Frontal cortex (tissue), 4 donors: ENCODE measurements at places on chromosomes 1 and 21.

DNA sequence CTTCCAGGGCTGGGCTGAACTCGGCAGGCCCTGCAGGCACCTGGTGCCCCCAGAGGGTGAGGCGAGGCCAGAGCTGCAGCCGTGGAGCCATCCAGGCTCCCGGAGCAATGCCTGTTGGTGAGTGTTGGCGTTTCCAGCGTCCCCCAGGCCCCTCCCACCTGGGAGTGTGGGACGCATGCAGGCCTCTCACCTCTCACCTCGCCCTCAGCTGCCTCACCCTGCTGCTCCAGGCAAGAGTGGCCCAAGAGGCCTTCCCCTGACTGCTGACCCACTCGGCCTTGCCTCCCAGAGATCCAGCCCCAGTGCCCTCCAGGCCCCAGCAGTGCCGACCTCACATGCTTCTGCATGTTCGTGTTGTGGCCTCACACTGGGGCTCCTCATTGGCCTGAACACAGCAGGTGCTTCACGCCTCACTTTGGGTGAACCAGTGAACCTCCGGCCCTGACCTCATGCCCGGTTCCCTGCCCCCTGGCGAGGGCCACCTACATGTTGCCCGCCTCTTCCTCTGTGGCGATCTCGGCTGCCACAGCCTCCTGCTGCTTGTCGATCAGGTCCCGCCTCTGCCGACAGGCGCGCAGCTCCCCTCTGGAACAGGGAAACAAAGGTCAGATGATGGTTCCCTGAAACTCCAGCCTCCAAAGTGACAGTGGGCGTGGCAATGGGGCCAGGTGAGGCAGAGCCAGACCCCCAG, 17.0 kb downstream of the CFAP74 start:
- no peak for DNase-seq

GRCh38 chr1:3697810-3698209, 45.5 kb downstream of the TP73 start:
- no peak for DNase-seq

- DNase-seq: peak; percentile 49
Measured at GRCh38 chr1:41918450-41919043, at the start of gene HIVEP3. Gene HIVEP3, minus strand, starts transcription at chr1:41918922.

- DNase-seq: no peak
Measured at GRCh38 chr1:3459051-3459908, 4.8 kb downstream of the ARHGEF16 start.

- DNase-seq: no peak
Measured at GRCh38 chr1:109156916-109157385, 43.0 kb downstream of the ELAPOR1 start.

DNA sequence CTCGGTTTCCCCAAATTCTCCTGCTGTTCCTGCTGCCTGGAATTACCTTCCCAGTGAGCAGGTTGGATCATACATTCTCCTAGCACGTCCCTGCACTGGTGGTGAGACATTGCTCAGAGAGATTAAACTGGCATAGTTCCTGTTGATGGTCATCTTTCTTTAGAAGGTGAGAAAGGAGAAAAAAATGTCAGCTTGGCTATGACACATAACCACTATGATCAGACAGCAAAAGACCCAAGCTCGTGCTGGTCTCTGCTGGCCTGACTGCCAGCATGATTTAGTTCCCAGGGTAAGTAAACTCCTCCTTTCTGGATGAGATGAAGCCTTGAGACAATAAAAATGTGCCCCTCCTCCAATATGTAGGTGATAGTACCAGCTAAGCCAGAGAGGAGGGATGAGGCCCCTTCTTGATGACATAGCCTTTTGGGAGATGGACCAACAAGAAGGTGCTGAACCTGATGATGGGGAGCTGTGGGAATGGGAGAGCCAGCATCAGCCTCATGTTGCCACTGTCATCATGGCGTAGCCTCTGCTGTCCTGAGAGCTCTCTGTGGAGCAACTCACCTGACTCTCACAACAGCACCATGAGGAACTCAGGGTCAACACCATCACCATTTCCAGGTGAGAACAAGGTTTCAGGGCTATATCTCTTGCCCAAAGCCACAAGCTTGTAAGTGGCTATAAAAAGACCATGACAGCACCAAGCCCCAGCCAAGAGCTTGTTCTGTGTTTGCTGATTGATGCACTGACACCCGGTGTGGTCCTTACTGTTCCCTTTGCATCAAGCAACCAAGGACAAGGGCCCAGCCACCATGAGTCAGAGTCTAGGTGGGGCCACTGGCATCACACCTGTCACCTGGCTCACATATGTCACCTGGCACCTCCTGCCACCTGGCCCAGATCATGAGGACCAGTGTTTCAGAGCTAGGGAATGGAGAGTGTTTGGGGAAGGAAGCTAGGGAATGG, 200.0 kb downstream of the MATN1 start:
- no peak for DNase-seq

GRCh38 chr1:228784181-228784580, 48.9 kb downstream of the RHOU start:
- no peak for DNase-seq

DNA sequence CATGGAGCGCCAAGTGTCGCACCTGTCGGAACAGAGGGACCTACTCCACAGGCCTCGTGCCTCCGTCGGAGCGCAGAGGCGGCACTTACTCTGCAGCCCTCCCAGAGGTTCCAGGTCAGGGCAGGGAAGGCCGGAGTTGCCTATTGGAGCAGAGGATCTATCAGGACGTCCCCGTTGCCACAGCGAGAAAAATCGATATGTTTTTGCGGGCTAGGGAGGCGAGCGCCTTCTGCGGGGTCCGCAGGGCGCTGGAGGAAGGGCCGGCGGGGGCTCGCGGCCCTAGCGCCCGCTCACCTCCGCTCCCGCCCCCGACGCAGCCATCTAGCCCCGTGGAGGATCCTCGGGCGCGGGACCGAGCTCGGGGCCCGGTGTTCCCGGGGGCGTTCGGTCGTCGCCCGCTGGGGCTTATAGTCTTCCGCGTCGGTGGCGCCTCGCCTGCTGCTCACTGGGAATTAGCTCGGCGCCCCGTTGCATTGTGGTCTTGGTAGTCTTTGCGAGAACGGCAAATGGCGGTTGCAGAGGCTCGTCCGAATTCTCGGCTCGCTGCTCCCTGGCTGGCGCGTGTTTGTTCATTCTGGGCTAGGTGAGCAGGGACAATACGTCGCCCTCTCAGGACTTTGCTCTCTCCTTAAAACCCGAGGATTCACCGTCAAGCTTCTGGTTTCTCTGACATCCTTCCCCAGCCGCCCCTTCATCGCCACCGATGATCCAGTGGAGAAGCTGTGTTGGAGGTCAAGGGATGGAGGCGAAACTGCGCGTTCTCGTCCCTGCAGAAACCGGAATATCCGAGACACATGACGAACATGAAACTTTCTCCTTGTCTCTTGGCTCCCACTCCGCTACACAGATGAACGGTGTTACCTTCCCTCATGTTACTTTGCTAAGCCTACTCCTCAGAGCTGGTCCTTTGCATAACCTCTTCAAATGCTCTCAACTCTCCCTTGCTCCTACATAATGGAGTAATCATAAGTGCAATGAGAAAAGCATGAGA, at the start of gene JTB:
TSS of gene JTB (minus strand) at position 425 of the 991 bp plus-strand sequence. CDS start at position 3, 422 bp downstream.
- DNase-seq: peak; percentile 89

DNA sequence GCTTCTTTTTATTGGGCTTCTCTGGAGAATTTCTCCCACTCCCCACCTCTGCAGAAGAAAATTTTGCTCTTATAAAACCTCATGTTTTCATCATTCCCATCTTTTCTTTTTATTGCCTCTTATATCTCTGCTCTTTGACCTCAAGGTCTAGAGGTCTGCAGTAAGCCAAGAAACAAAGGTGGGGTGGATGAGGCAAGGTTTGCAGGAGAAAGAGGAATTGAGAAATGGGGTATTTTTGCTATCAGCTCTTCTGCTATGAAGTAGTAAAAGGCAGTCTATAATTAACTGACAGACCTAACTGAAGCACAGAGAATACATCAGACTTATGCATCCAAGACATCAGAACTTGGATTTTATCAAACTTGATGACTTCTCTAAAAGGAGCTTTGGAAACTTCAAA, 22.9 kb downstream of the SYT11 start:
- no peak for DNase-seq

DNA sequence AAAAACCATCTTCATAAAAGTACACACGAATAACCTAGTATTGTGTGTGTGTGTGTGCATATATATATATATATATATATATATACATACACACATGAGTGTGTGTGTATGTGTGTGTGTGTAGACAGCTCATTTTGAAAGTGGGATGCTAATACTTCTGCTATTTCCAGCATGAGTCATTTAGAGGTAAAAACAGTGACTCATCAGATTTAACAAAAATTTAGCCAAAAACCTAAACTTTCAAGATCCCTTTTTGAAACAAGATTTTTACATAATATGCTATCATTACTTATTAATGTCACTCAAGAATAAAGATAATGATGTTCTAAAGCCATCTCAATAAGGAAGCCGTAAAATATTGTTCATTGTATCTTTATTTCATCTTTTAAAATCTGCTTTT, 35.6 kb upstream of the ADGRL4 start:
- DNase-seq: no peak

DNA sequence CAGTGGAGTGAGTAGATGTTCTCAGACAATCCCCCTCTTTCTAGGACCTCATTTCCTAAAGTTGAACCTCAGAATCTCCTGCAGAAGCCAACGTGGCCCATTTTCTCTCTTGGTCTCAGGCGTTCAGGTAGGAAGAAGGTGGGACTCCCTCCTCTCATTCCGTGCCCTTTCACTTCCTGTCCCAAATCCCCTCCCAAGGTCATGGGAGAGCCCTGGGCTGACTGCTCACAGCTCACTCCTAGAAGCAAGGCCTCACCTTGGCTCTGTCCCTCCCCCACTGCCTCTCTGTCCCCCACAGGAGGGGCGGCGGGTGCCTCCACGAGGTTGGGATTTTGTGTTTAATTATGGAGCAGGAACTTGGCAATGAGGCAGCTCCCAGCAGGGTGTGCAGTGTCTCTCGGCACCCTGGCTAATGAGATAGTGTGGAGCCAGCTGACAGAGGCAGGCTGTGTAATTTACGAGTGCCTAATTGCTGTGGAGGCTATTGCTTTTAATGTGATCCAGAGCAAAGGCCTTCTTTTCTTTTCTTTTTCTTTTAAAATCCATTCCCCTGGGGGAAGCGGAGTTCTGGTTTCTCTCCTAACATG, 9.1 kb upstream of the CDK18 start:
- DNase-seq: no peak

DNA sequence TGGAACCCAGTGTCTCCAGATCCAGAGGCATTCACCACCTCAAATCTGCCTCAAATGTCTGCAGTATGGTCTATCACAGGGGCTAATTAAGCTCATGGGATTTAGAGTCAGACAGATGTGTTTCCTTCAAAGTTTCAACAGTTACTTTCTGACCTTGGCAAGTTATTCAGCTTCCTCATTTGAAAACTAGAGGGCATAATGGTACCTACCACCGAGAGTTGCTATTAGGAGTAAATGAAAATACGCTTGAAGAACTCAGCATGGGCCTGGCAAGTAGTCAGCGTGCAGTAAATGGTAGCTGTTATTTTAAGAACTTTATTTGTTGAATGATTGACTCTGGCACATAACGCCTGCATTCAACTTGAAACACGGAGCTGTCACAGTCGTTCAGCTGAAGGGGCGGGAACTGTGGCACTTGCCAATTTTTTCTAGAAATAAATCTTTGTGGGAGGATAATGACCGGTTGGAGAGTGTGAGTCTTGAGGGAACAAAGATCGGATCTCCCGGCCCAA, 1.2 kb upstream of the CAP1 start:
- no peak for DNase-seq

- DNase-seq: no peak
Measured at GRCh38 chr21:17576080-17576835, 36.4 kb downstream of the BTG3 start.

- DNase-seq: no peak
Measured at GRCh38 chr1:213982672-213983492, 4.9 kb upstream of the PROX1 start.

DNA sequence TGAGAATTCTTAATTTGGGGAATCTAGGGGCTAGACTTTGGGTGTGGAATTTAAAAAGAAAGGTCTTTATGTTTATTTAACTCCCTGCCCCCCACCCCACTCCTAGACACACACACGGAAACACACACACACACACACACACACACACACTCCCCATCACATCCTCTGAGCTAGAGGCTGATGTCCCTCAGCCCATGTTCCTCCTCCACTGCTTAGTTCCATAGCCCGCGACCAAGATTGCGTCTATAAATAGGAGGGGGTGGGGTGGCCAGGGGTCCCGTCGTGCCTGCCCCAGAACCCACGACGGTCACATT, 655 bp upstream of the KIRREL1 start:
- no peak for DNase-seq

DNA sequence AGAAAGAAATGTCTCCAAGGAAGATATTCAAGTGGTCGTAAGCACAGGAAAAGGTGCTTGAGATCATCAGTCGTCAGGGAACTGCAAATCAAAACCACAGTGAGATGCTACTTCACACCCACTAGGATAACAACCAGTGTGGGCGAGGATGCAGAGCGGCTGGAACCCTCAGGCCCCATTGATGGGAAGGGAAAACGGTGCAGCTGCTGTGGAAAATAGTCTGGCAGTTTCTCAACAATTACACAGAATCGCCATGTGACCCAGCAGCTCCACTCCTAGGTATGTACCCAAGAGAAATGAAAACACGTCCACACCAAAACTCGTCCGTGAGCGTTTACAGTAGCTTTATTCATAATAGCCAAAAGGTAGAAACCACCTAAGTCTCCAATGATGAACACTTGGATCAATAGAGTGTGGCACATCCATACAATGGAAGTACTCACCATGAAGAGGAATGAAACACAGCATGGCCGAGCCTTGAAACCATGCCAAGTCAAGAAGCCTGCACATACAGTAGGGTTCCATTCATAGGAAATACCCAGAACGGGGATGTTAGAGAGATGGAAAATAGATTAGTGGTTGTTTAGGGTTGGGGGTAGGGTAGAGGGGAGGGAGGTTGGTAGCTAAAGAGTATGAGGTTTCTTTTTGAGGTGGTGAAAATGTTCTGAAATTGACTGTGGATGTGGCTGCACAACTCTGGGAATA, 6.1 kb downstream of the DFFB start:
- no peak for DNase-seq

GRCh38 chr21:46187261-46187660, 3.0 kb upstream of the SPATC1L start:
- no peak for DNase-seq

DNA sequence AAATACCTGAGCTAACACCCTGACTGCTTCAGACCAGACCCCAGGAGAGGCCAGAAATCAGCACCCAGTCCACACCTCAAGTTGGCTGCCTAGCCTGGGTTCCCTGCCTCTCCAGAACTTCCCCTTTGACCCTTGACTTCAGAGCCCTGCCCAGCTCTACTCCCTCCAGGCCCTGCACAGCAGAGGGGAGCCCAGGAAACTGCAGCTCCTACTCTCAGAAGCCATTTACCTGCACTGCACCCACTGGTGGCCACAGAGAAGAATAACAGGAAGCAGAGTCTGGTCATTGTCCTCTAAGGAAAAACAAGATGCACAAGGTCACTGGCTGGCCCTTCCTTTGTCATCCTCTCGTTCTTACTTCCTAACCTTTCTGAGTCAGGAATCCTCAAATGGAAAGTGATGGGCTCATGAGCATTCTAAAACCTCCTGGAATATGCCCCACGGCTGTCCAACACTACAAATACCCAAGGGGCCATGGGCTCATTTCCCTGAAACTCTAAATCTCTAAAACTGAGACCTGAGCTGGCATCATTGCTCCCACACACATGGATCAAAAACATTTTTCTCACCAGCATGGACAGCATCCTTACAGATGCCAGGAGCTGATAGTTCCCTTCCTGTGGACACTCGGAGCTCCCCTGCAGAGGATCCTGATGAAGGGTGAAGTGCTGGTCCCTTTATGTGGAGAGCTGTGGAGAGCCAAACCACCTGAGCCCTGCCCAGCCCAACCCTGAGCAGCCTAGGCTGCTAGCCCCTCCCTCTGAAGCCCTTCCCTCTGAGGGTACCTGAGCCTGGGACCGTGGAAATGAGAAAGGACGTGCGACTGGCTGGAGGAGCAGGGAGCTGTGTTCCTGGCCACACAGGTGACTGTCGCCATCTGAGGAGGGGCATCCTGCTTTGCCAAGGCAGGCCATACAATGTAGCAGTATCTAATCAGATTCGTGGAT, at the start of gene ITLN2:
TSS of gene ITLN2 (minus strand) at position 652 of the 947 bp plus-strand sequence. CDS start at position 584, 68 bp downstream.
- DNase-seq: no peak
